ENCODE measurements at places on chromosomes 4 and X. TPM values are rescaled to one million over a fixed set of nuclear protein-coding genes. Genes with fewer than 3 reads are reported as not detected.

The LUZP4 gene
- not detected for total RNA-seq

The TLR2 gene
- 1.3 TPM for total RNA-seq

The SEPTIN11 gene
- 23.3 TPM for total RNA-seq

The CXCL9 gene
- not detected for total RNA-seq

The PLAC8 gene
- total RNA-seq: 182 TPM

The TCEAL2 gene
- not detected for total RNA-seq

The UGT2B15 gene
- not detected for total RNA-seq

The HSD17B13 gene
- 0.10 TPM for total RNA-seq

The GSPT2 gene
- total RNA-seq: 13.2 TPM

The CLCN3 gene
- 24.5 TPM for total RNA-seq

The CRMP1 gene
- total RNA-seq: 0.30 TPM

The DNAAF6 gene
- not detected for total RNA-seq

The NUDT11 gene
- total RNA-seq: 0.60 TPM

The TCEAL3 gene
- total RNA-seq: 2.5 TPM

The ETDB gene
- total RNA-seq: not detected

The BTC gene
- total RNA-seq: not detected

The AFP gene
- total RNA-seq: not detected

The DCAF8L1 gene
- total RNA-seq: not detected

The UGT2B28 gene
- not detected for total RNA-seq

The CPLX1 gene
- 2.5 TPM for total RNA-seq

The SHROOM3 gene
- total RNA-seq: not detected
